ENCODE measurements at places on chromosomes 2 and 18.

DNA sequence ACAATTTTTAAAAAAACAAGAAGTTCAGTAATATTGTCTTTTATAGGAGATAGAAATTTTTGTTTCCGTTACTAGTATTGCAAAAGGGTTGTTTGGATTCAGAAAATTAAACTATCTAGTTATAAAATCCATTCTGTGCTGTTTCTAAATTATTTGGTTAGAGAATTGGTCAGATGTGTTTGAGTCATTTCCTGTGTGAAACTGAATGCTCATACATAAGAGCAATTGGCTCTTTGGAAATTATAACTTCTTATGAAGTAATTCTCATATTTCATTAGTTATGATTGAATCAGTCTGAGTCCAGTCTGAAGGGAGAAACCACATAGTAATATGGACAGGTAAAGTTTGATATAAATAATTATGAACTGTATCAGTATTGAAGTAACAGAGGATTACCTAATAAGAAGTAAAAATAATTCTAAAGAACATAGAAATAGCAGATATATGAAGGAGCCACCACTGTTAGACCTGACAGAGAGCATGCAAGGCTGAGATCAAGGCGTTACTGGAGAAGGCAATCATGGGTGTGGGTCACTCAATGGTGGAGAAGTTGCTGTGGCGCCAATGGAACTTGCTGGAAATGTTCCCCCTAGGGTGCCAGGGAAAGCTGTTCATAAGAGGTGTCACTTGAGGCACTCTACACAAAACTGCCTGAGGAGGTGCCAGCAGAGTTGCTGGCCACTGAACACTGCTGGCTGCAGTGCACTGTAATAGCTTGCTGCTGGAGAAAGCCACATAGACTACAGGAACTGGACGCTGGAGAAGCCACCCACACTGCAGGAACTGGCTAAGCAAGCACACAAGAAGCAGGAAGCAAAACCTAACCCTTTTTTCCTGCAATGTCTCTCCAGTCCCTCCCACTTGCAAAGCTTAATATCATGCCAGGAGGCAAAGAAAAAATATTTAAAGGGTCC lies 18.0 kb upstream of the FAP start:
- no peak for DNase-seq

DNA sequence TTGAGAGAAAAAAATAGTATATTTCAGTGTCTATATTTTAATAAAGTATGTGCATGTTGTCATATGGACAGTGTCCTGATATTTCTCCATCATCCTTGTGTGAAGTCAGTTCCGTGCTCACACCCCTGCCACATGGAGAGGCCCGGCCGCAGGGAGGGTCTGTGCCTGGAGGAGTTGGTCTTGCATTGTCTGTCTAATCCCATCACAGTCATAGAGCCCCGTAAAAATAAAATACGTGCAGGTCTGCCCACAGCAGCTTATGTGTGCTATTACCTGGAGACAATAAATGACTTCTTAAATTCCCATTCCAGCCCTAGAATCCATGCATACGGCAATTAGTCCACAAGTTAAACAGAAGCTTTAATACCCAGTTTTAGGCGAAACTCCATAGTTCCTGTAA lies 20.1 kb downstream of the MAPRE2 start:
- DNase-seq: no peak

DNA sequence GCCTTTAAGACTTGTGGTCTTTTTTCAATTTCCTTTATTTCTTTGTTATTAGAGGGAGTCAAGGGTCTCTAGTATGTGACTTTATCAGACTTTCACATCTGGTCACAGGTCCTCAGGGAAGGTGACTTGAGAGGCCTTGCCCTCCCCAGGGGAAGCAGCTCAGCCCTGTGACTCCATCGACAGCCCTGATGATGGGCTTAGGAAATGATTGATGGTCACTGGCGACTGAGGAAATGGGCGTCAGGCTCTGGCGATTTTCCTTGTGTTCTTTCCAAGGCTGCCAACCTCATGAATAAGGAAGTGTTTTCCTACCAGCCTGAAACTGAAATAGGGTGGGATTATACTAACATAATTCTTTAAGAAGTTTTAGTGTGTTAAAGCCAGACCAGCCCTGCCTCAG lies 21.1 kb downstream of the SERPINE2 start:
- DNase-seq: no peak

GRCh38 chr2:8391584-8391983 lies 290.3 kb upstream of the ID2 start:
- no peak for DNase-seq

Measured in CD4-positive, alpha-beta T cell treated with Interleukin-17A for 4 hours (primary cell).